D721Med (cell line): ENCODE measurements at places on chromosomes 16 and 17.
A peak's percentile ranks its signal among the peaks of the same experiment; 100 is the strongest.

GRCh38 chr17:36074365-36074764, 10.3 kb downstream of the CCL18 start:
- DNase-seq = no peak

GRCh38 chr17:8887834-8888703, 20.6 kb upstream of the PIK3R6 start:
- no peak for DNase-seq

GRCh38 chr17:68556551-68556950, 44.3 kb downstream of the PRKAR1A start:
- DNase-seq = no peak

GRCh38 chr16:20344611-20345010, 7.9 kb downstream of the UMOD start:
- DNase-seq = no peak

DNA sequence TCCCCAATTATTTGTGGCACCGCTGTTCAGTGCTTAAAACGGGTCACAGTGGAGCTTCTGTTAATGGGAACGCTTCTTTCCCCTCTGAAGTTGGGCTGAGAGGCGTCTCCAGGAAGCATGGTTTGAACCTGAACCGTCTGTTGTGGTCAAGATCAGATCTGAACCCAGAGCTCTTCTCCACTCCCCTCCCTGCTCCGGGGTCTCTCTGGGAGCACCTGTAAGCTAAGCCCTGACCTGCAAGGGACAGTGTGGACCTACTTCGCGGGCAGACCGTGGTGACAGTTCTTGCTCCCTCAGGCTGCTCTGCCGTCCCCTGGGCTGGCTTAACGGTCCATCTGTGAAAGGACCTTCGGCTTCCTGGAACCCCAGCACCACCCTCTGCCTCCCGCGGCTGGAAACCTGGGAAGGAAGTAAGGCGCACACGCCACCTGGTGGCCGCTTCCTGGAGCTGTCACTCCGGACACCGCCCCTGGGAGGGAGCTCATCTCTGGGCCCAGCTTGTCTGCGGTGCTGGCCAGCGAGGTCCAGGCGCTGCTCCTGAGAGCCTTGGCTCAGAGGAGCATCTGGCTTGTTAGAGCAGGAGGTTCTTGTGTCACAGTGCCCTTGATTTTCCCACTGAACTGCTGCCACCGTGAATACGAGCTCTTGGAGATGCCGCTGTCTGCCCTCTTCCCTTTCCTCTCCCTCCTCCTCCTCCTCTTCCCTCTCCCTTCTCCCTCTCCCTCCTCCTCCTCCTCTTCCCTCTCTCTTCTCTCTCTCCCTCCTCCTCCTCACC, 518.5 kb upstream of the EEF2KMT start:
- peak; percentile 25 for DNase-seq

GRCh38 chr17:75553295-75554110, 28.0 kb downstream of the LLGL2 start:
- DNase-seq = no peak

- DNase-seq = no peak
These were observed 5.8 kb downstream of the WIPF2 start for GRCh38 chr17:40224718-40225550.

DNA sequence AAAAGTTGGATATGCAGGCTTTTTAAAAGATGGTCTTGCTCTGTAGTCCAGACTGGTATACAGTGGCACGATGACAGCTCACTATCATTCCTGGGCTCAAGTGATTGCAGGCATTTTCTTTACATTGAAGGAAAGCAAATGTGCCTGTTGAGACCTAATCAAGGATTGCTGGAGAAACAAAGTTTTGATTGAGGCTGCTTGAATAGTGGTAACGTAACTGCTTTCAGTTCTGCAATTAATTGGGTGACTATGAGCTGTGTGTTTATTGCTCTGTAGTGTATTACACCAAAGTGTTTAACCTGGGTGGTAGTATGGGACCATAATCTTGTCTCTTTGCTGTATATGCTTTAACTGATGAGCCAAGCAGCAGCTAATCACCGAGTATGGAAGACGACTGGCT, 2.3 kb downstream of the UBB start:
- no peak for DNase-seq

DNA sequence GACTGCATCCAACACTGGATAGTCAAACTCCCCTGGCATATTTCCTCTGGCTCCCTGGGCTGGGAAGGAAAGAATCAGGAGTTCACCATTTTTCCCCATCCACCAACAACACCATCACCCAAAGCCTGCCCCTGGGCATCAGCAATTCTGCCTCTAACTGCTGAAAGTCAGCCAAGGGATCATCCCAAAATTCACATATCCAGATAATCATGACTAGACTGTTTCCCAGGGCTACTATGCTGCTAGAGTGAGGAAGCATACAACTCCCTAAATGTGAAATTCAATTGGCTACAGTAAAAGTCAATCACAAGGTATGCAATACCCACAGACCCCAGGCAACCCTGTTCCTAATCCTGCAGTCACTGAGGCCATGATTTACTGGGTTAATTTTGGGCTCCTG, 230.6 kb downstream of the C16orf95 start:
- no peak for DNase-seq

GRCh38 chr17:50945779-50946222, 79.6 kb upstream of the TOB1 start:
- DNase-seq = no peak

- no peak for DNase-seq
These were observed 17.8 kb upstream of the NAGLU start for GRCh38 chr17:42518046-42518754.

DNA sequence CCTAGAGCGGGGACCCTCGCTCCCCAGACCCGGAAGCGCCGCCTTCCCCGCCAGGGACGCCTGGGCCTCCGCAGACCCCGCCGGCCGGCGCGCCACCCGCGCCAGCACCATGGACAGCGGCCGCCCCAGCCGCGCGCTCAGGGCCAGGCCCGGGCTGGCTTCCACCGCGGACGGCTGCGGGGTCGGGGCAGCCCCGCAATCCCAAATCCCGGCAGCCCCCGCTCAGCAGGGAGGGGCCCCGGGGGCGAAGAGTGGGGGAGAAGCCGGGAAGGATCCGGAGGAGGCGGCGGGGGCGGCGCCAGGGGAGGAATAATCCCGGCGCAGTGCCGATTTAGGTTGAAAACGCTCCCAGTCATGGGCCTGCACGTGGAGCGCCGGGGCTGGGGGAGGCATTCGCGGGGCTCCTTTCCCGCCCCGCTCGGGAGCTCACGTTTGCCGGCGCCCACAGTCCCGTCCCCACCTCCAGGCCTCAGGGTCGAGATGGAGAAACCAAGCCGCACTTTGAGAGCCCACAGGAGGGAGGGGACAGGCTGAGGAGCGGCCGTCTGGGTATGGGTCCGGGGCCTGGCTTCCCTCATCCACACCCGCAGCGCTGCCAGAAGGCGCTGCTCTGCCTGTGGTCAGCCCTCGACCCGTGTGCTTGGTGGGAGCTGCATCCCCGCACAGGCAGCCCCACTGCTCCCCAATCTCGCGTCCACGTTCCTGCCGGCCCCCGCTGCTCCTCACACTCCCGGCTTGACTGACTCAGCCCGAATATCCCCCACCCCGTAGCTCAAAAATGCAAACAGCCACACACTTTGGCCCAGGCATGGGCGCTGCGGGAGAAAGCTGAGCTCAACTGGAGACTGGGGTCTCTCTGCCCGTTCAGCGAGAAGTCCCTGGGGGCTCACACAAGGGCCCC, 4.7 kb downstream of the FBXL16 start:
- no peak for DNase-seq

DNA sequence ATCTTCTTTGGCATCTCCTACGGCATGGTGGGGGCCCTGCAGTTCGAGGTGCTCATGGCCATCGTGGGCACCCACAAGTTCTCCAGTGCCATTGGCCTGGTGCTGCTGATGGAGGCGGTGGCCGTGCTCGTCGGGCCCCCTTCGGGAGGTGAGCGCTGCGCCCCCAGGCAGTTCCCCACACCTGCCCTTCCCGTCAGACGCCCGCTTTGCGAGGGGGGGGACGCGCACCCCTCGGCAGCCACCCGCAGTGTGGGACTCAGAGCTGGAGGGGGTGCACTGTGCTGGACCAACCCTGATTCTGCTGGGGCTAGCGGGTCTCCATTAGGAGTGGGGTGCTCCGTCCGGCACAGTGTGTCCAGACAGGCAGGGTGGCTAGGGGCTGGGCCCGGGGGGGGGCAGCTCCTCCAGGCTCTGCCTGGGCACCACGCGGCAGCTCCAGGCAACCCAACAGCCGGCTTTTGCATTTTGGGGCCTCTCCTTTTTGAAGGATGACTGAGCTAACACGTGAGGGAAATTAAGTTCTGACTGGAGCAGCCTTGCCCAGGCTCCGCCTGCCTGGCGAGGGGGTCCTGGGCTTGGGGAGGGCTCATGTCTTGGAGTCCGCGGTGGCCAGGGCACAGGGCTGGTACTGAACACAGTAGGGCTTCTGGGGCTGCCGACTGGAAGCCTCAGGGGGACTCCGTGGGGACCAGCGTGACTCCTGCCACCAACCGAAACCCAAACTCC, 9.1 kb downstream of the SLC16A3 start:
- DNase-seq = no peak

DNA sequence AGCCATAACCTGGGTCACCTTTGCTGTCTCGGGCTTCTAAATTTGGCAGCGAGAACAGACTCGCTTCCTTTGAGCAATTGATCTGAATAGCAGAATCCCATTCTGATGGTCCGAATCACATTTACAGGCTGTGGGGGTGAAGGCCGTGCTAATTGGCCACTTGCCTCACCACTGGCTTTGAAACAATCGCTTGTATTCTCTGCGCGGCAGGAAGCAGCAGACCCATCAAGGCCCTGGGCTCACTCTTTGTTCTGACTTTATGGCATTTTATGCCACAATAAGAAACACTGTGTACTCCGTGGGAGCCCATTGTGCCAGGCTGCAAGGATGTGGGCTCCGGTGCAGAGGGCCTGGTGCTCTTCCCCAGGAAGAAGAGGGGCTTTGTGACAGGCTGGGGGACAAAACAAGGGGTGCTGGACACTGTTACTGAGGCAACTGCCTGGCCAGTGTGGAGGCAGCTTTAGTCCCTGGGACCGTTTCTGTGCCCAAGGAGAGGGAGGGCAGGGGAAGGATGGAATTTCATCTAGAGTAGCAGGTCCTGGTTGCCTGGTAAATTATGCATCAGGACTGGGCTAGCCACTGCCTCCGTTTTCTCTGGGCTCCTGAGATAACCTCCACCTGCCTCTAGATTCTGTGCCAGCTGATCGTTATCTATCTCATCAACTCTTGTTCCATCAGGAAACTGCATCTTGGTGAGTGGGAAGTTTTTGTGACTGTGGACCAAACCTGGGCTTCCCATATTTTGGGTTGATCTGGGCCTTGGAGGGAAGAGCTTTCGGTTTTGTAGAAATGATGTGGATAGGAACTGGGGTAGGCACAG, 78.5 kb downstream of the MRC2 start:
- DNase-seq = no peak

- no peak for DNase-seq
These were observed 6.2 kb upstream of the DUSP14 start for GRCh38 chr17:37483311-37484039.

DNA sequence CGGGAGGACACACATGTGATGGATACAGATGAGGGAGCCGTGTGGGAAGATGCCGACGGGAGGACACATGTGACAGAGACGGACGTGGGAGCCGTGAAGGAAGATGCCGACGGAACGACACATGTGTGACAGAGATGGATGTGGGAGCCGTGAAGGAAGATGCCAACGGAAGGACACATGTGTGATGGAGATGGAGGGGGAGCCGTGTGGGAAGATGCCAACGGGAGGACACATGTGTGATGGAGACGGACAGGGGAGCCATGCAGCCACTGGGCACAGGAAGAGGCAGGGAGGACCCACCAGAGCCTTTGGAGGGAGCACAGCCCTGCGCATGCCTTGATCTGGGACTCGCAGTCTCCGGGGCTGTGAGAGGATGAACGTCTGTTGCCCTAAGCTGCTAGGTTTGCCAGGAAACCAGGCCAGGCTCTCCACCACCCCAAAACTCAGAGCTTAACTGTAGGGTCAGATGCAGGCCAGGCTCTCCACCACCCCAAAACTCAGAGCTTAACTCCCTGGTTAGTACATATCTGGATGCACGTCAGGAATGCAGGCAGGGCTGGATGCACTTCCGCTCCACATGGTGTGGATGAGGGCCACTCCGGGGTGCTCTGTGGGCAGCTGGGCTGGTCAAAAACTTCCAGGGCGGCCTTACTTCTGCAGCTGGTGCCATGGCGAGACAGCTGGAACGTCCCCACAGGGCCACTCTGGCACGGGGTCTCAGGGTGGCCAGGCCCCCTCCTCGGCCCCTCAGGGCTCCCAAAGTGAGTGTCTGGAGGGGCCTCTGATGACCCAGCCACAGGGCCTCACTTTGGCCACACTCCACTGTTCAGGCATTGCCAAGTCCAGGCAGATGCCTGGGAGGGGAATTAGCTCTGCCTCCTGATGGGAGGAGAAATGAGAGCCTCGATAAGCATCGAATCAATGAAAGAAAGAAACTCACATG, 47.7 kb upstream of the ZNF469 start:
- no peak for DNase-seq

DNA sequence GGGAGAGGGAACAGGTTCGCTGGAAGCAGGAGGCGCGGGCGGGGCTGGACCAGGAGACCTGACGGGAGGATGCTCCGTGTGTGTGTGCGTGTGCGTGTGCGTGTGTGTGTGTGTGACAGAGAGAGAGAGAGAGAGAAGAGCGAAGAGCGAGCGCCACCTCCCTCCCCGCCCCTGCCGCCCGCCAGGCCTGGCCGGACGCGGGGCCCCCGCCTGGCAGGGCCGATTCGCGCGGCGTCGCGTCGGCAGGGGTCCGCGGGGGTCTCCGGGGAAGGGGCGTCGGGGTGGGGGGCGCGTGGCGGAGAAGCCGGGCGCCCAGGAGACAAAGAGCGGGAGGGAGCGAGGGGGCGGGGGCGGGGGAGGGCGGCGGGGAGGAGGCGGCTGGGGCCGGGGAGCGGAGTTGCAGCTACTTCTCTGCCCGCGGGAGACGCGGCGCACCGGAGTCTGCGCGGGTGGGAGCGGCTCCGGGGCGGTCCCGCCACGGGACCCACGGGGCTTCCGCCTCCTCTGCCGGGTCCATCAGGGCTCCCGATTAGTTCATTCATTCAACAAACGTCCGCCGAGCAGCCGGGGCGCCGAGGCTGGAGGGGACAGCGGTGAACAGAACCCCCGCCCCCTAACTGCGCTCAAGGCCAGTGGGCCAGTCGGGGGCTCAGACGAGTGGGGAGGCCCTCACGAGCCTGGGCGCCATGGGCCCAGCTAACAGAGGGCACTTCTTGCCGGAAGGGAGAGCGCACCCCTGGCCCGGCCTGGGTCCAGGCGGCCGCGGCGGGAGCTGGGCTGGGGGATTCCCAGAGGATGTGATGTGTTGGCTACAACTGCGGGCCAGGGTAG, at the start of gene SAMD14:
SAMD14 (minus strand) TSS at position 433 of the 831 bp plus-strand sequence. CDS start 5,201 bp downstream, outside the sequence.
- no peak for DNase-seq

DNA sequence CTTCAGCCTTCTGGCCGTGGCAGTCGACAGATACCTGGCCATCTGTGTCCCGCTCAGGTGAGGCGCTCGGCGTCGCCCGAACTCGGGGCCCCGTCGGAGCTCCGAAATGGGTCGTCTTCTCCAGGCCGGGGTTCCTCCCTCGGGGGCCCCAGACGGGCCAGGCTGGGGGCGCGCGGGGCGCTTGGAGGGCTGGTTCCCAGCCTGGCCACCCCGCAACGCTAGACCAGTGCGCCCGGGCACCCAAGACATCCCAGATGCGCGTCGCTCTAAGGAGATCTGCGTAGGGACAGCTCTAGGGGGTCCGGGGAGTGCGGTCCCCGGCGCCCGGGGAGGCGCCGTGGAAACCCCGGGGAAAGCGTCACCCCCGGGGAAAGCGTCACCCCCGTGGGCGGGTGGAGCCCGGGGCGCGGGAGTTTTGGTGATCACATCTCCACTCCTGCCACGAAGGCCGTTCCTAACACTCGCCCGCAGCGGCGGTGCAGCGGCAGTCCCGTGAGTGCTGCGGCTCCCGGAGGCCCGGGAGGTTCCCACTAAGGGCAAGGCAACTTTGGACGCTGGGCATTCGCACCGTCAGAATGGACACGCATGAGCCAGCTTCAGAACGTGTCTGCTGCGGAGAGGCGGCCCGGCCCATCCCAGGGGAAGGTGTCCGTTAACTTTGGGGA, 729 bp downstream of the ADORA2B start:
- peak; percentile 53 for DNase-seq
